ENCODE measurements at places on chromosomes 7 and 10. TPM values are rescaled to one million over a fixed set of nuclear protein-coding genes. Genes with fewer than 3 reads are reported as not detected.

DNA sequence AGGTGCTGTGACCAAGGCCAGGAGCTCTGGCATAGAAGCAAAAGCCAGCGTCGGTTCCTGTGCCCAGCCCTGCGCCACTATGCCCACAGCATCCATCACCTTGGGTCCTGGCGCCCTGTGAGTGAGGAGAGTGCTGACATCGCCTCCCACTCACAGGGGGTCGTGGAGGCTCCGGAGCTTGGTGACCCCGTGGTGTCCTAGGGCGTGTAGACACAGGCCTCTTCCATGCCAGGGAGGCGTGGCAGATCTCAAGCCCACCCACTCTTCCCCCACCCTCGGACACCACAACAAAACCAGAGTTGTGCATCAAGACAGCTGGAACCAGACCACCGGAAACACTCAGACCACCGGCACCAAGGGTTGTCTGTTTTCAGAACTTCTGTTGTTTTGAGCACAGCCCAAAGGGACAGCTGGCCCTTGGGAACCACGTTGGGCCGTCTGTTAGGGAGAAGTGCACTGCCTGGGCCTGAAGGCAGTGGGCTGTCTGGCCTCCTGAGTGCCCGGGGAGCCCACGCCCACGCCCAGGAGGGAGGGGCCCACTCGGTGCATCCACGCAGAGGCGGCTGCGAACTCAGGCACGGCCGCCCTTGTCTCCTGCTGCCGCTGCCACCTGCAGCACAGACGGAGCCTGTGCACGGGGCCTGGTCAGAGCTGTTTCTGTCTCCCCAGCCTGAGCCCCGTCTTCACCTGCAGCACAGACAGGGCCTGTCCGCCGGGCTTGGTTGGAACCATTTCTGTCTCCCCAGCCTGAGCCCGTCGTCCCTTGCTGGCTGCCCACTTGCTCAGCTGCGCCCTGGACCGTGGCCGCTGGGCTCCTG is 106.3 kb downstream of the INPP5A start:
- no peak for DNase-seq

The CUBN gene
- total RNA-seq, result 1.1 TPM

The TMEM213 gene
- not detected for total RNA-seq

- no peak for DNase-seq
Observed at GRCh38 chr10:24384954-24385353, 176.0 kb downstream of the KIAA1217 start.

The VSTM2A gene
- total RNA-seq, result not detected

DNA sequence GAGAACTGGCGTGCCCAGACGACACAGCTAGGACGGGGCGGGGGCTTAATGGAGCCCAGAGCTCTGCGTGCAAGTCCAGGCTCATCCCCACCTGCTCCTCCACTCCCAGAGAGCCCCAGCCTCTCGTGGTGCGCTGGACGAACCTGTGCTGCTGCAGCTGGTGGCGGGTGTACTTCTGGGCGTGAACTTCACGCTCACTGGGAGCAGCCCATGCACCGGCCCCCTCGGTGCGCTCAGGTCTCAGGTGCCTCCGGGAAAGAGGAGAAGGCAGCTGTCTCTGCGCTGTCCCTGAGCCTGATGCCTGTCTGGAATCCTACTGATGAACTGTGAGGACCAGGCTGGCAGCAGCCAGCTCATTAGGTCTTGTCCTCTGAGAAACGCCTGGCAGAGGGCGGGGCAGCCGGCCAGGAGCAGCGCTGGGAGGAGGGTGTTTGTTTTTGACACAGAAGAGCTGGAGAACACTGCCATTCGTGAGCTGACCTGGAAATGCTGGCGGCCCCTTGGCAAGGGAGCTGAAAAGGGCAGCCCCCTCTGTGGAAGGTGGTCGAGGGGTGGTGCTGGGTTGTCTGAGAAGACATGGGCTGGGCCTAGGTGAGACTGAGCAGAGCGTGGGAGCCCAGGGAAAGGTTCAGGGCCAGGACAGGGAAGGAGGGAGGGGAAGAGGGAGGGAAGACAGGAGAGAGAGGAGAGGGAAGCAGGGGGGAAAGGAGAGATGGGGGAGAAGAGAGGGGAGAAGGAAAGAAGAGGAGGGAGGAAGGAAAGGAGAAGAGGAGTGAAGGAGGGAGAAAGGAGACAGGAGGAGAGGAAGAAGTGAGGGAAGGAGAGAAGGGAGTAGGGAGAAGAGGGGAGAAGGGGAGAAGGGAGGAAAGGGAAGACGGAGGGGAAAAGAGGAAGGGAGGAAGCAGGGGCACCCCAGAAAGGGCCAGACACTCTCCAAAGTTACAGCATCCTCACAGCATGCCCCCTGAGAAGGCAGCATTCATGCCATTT is 53.5 kb upstream of the TNS3 start:
- DNase-seq, result peak; percentile 46

- no peak for DNase-seq
Observed at GRCh38 chr7:90421651-90422050, 18.4 kb downstream of the CLDN12 start.

GRCh38 chr10:52740913-52741675 is 31.5 kb downstream of the MBL2 start:
- DNase-seq, result no peak

The SDK1 gene
- total RNA-seq, result 0.40 TPM

- peak; percentile 49 for DNase-seq
Observed at GRCh38 chr7:1395211-1396070, 63.8 kb downstream of the MICALL2 start.

DNA sequence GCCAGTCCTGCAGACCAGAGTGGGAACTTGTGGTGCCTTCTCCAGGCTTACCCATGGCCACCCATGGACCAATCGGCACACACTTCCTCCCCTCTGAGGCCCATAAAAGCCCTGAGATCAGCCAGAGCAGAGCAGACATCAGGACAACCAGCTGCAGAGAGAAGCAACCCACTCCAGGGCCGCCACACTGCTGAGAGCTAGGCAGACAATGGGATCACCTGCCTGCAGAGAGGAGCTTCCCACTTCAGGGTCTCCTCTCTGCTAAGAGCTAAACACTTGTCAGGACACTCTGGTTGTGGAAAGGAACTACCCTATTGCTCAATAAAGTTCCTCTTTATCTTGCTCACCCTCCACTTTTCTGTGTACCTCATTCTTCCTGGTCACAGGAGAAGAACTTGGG is 34.0 kb downstream of the C7orf25 start:
- no peak for DNase-seq

The ANKRD2 gene
- not detected for total RNA-seq

The HGF gene
- not detected for total RNA-seq

- peak; percentile 69 for DNase-seq
Observed at GRCh38 chr7:92835851-92836488, 403 bp downstream of the CDK6 start.

DNA sequence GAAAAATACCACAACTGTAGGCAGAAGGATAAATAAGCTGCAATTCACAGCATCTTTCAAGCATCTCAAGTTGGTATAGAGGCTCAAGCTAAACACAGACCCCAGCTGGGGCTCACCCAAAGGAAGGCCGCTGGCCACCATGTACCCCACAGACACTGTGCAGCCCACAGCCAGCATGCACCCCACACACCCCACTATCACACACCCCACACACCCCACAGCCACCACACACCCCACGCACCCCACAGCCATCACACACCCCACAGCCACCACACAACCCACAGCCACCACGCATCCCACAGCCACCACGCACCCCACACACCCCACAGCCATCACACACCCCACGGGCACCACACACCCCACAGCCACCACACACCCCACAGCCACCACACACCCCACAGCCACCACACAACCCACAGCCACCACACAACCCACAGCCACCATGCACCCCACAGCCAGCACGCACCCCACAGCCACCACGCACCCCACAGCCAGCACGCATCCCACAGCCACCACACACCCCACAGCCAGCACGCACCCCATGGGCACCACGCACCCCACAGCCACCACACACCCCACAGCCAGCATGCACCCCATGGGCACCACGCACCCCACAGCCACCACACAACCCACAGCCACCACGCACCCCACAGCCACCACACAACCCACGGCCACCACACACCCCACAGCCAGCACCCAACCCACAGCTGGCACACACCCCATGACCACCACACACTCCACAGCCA is 214.7 kb downstream of the DNAJB6 start:
- DNase-seq, result peak; percentile 45

- no peak for DNase-seq
Observed at GRCh38 chr7:28128608-28129007, 52.0 kb downstream of the JAZF1 start.

DNA sequence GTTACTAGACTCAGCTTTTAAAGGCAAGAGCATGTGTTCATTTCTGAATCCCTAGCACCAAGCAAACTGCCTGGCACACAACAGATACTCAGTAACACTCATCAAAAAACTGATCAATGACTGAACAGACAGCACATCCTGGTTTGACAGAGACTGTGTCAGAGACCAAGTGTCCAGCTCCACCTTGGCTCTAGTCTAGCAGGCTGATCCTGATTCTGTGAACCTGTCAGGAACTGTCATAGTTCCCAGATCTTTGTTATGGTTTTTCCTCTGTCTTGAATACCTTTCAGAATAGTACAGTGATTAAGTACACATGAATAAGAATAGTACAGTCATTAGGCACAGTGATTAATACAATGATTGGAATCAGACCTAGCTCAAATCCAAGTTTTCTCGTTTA is 53.0 kb downstream of the TPK1 start:
- DNase-seq, result no peak

GRCh38 chr10:32095116-32095733 is 39.0 kb upstream of the KIF5B start:
- DNase-seq, result no peak

GRCh38 chr10:106836933-106837663 is 327.4 kb downstream of the SORCS1 start:
- DNase-seq, result no peak

DNA sequence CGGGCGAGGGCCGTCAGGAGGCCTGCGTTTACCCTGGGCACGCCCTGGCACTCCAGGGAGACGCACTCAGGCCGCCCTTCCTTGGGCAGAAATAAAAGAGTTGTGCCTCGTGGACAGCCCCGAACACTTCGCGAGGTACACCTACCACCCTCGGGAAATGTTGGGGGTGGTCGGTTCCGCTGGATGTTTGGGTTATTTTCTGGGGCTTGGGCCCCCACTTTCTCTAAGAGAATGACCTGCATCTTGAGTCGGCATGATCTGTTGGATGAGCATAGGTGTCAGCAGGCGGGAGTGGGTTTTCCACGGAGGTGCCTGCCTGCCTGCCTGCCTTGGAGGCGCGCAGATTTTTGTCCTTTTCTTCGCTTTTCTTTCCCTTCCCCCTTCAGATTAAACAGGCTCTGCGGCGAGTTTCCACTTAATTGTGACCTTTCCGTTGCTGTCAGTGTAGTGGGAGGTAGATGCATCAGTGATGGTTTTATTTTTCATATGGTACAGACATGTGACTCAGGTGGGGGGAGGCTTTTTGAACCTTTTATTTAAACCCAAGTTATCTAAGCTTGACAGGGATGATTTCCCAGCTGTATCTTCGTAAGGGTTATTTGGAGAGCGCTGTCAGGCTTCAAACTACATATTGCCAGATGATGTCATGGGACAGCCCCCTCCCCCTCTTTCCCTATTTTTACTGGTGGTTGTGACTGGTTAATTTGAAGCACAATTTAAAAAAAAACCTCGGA is 661 bp downstream of the HECTD2 start:
- DNase-seq, result no peak

The ZNF273 gene
- 5.5 TPM for total RNA-seq

DNA sequence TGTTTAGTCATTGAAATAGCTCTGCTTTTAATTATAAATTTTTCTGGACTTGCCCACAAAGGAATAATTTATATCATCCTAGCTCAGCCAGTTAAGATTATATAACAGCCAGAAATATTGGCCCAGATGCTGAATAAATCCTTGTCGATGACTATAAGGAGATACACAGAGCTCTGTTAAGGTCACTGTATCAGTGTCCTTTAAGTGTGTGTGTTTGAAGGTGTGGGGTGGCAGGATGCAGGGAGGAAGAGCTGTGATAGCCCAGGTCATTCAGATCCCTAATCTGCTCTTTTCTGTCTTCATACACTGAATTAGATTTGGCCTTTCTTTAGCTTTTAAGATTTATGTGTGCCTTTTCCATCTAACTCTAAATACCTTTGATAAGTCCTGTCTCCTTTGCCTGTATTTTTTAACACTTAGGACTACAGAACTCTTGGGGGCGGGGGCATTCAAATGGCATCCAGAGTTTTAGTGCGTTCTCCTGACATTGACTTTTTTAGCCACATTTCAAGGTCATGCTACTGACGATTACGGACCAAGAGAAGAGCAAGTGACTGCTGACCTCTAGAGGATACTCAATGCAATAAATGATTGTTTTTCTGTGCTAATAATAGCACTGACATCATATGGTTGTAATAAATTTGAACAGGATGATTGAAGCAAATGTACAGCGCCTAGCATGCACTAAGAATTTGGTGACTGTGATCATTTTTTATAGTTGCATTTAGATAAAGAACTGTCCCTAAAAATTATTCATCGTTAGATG is 172.3 kb downstream of the CACNB2 start:
- no peak for DNase-seq

GRCh38 chr10:72375585-72375984 is 20.9 kb upstream of the DNAJB12 start:
- DNase-seq, result no peak

GRCh38 chr7:106178593-106179134 is 66.6 kb upstream of the SYPL1 start:
- DNase-seq, result no peak

DNA sequence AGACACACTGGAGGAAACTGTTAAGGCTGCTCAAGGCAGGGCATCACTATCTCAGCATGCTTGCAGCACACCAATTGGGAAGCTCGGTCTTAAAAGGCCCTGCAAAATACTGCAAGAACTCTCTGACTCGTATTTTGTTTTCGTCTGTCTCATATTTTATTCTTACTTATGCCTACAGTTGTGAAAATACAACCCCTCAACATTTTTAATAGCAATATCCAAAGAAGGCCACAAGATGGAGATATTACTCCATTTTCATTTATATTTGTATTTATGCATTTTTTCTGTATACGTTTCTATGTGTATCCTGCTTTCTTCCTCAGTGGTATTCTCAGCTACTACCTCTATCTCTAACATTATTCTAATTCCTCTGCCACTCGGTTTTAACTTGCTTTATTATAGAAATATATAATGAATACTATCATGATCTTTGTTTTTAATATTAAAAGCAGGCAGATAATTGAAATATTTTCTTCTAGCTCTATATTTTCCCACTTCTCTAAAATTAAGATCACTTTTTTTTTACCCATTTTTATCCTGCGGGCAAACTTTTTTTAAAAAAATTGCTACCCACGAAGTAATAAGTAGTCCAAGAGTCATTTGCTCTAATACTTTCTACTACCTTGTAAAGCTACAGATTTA is 10.0 kb downstream of the DNAJC1 start:
- DNase-seq, result no peak
